ENCODE measurements at places on chromosomes 3 and 15.

DNA sequence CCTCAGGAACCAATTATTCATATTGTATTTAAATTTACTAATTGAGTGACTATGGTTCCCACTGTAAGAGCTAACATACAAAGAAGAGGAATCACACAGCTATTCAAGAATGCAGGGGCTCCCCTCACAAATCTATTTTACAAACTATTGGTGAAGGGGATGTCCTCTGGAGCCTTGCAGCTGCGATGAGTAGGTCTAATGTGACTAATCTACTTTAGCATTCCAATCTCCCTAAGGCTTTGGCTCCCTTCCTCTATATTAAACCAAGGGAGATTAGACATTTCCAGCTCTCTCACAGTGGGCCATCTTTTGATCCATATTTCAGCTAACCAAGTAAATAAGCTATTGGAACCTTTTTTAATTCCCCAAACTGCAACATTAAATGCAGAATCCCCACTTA, 514.2 kb upstream of the BCHE start:
- no peak for DNase-seq

- no peak for DNase-seq
Measured at GRCh38 chr15:94036156-94036555, 195.2 kb upstream of the MCTP2 start.

GRCh38 chr15:77659350-77660321, 26.9 kb upstream of the LINGO1 start:
- DNase-seq, result no peak

DNA sequence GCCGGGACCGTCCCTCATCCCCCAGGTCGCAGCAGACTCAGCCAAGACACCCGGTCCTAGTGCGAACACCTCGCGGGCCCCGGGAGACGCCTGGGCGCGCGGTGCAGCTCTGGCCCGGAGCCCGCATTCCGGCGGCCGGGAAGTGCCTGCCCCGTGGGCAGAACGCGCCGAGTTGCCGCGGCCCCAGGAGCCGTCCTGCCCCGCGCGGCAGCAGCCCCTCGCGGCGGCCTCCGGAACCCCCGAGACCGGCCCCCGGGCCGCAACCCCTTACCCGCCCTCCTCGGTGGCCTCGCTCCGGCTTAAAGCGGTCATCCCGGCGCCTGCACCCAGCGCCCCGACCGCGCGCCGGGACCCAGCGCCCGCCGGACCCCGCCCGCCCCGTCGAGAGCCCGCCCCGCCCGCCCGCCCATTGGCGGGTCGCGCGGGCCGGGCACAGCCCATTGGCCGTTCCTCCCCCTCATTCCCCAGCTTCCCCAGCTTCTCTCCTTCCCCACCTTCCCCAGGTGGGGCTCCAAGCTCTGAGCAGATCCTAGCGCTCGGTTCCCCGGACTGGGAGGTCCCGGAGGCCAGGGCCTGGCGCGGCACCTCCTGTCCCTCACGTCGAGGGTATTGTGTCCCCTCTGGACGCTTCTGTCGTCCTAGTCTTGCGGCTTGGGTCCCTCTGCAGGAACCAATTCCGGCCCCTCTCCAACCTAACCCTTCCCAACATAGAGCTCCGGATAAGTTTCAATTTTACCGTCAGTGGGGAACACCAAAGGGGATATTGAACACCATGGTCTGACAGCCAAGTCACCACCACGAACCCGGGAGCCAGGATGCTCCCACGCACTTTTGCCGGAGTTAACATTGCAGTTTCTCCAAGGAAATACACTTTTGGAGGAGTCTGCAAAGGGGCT, at the start of gene GRAMD2A:
GRAMD2A (minus strand) TSS at position 328 of the 896 bp plus-strand sequence.
- DNase-seq, result no peak

GRCh38 chr3:116835658-116836057, 126.1 kb downstream of the TUSC7 start:
- DNase-seq, result no peak

GRCh38 chr3:143538577-143538981, 309.7 kb downstream of the SLC9A9 start:
- no peak for DNase-seq

DNA sequence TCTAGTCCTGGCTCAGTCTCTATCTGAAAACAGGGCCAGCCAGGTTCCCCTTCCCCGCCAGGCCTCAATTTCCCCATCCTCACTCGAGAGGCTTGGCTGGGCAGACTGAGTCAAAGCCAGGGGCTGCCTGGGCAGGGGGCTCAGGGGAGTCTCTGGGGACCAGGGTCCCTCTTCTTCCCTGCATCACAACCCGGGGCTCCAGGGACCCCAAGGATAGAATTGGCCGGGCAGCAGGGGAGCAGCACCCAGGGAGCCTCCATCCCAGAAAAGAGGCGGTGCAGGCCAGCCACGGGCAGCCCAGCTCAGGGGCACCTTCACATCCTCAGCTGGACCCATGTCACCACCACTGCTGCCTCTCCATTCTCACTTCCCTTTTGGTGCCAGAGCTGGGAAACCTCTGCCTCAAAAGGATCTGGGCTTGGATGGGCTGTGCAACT, 13.3 kb upstream of the PLXND1 start:
- DNase-seq, result no peak

GRCh38 chr3:21237638-21238037, 513.4 kb downstream of the ZNF385D start:
- no peak for DNase-seq

GRCh38 chr15:99995543-99995942, 262.3 kb upstream of the LYSMD4 start:
- no peak for DNase-seq

GRCh38 chr3:194395778-194396538, 3.1 kb downstream of the GP5 start:
- peak; percentile 36 for DNase-seq

DNA sequence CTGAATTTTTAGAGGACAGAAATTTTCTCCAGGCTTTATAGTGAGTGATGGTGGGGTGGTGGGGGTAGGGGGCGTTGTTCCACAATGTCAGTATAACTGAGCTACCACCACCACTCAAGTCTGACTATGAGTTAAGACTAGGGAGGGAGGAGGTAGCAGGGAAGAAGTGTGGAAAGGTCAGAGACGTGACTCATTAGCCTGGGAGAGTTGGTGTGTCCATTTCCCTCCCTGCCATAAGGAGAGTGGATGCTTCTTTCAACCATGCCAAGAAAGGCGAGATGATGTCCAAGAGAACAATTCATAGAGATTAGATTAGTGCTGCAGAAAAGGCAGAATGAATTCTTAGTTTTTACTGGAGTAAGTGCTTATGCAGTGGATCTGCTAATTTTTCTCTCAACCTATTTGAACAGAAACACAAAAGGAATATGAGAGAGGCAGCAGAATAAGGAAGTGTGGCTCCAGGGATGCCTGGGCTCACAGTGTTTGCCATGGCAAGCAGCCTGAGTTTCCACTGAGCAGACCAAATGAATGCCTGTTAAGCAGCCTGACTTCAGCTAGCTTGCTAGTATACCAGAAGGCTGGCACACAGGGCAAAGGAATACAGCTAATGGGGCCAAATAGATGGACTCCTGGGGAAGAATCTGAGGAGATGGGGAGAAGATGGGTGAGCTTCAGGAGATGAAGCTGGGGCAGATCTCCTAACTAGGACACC, 708.9 kb downstream of the NTRK3 start:
- no peak for DNase-seq

GRCh38 chr3:101829437-101829830, 19.9 kb upstream of the NFKBIZ start:
- no peak for DNase-seq

DNA sequence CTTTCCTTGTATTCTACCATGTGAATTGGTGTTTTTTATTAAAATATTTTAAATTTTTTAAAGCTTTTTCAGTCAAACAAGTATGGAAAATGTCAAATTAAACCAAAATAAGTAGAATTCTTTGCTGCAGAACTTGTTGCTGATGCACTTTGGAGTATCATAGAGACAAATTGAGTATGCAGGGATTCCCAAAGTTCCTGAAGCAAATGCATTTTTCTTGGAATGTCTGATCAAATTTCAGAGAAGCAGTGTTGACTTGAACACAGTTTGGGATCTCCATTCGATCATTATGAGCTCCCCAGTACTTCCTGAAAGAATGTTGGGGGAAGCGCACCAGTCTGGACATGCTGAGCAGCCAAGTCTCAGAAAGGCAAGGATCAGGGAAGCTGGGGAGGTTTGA, 517.8 kb upstream of the CFAP20DC start:
- DNase-seq, result no peak

DNA sequence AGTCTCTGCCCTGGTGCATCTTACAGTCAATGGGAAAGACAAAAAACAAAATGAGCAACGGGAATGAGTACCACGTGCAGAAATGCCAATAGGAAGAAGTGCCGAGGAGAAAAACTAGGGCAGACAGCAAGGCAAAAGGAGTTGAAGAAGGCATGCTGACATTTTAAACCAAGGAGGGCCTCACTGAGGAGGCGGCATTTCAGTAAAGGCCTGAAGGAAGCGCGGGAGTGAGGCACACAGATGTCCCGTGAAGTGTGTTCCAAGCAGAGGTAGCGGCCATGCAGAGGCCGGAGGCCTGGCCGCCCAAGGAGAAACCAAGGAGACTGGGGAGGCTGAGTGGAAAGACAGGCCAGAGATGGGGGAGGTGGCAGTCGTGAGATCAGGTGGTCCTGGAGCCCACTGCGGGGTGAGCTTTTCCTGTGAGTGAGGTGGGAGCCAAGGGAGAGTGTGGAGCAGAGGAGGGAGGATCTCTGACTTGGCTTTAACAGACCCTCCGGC, 34.8 kb downstream of the DNAJB8 start:
- no peak for DNase-seq

- DNase-seq, result no peak
Measured at GRCh38 chr3:94494992-94495391, 432.1 kb downstream of the NSUN3 start.

- no peak for DNase-seq
Measured at GRCh38 chr3:65814845-65815578, 223.7 kb downstream of the MAGI1 start.

GRCh38 chr3:153163756-153164550, 1.9 kb downstream of the RAP2B start:
- no peak for DNase-seq

DNA sequence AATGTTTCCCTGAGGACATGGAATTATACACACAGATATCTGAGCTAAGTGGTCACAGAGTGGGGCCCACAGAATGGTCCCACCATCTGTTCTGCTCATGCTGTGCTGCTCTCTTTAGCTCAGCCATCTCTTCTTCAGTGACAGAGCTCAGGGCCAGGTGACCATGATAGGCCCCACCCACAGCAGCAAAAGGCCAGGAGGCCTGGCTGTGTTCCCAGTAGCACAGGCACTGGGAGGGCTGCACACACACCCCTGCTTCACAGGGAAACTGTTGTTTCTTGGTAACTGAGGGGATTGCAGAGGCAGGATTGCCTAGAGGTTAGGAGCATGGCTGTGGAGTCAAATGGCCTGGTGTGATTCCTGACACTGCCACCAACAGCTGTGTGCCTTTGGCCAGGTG, 4.8 kb upstream of the FBXW12 start:
- DNase-seq, result no peak

GRCh38 chr15:60916032-60916678, 312.9 kb downstream of the RORA start:
- DNase-seq, result no peak

- no peak for DNase-seq
Measured at GRCh38 chr3:40649346-40649745, 124.6 kb downstream of the ZNF621 start.

DNA sequence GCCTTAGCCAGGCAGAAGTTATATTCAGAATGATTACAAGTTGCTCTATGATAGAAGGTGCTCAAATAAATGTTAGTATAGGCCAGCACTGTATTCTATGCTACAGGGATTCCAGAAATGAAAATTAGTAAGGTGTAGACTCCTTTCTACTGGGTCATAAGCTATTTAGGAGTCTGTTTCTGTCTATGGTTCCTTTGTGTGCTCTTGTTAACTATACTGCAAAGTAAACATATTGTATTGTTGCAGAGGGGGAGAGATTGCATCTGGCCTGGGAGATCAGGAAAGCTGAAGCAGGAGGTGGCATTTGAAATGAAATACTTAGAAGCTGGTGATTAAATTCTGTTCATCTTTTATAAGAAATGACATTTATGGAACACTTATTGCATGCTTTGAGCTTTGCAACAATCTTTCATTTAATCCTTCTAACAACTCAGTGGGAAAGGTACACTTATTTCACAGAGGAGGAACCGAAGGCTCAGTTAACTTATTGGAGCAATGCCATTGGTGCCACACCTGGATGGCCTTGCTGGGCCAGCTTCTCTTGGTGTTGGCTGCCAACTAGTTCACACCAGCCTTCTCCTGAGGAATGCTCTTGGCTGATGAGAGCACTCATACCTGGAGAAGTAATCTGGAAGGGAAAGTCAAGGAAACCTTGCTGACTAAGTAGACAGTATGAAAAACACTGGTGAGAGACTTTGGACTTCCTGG, 39.1 kb downstream of the ABHD5 start:
- DNase-seq, result no peak
